H7 (cell line): ENCODE measurements at places on chromosomes 2 and 18. TPM values are rescaled to one million over a fixed set of nuclear protein-coding genes. Genes with fewer than 3 reads are reported as not detected.

- no peak for DNase-seq
These were observed 47.5 kb upstream of the ZNF397 start for GRCh38 chr18:35193316-35193715.

DNA sequence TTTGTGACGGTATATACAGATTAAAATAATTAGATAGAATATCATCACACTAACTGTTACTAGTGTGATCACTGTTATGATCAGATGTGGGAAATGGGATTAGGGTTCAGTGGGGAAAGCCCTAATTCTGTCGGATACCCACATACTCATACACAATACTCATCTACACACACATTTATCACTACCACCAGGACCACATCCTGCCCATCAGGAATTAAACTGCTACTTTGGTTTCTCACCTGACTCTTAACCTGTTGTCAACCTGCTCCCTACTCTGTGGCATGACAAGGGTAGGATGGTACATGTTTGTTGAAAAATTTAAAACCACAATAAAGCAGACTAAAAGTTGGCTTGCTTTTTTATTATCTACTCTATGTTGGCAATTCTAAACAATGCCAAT lies 24.8 kb upstream of the CYP26B1 start:
- no peak for DNase-seq

DNA sequence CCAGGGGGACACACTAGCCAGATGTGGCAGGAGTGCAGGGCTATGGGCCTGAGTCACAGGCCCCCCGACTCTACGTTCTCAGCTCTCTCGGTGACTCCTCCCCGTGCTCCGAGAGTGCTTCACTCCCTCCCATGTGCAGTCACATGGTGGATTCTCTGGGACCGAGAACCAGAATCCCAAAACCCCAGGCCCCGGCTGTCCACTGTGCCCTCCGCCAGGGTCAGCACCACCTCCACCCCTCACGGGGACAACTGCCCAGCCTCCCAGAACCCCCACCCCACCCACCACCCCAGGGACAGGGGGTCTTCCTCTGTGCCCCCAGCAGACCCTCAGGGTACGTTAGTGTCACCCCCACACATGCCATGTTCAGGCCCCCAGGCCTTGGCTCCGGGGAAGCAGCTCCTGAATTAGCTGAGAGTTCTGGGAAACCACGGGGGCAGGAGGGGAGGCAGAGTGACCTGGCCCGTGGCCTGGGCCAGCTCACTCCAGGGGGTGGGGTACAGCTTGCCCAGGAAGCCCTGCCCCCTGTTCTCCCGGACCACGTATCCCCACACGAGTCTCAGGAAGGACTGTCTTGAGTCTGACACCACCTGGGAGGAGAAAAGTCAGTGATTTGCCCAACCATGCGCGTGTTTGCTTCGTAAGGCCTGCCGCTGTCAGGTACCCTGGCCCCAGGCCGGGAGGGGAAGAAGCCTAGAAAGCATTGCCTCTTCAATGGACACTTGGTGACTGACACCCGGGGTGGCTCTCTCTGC lies 4.4 kb downstream of the RAMP1 start:
- DNase-seq: peak; percentile 62

DNA sequence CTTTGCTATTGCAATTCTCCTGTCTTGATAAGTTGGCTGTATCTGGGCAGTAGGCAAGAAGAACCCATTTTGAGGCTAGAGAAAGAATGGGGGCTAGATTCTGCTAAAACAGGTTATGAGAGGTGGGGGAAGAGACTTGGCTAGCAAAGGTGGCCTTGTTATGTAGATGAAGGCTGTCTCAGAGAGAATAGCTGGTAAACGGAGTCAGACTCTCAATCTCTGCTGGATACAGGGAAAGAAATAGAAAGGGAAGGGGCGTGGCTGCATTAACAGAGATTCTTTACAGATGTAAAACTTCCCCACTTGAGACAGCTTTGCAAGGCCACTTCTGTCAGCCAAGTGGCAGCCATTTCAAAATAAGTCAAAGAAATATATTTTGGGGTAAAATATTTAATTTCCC lies 38.1 kb upstream of the ARHGAP25 start:
- no peak for DNase-seq

DNA sequence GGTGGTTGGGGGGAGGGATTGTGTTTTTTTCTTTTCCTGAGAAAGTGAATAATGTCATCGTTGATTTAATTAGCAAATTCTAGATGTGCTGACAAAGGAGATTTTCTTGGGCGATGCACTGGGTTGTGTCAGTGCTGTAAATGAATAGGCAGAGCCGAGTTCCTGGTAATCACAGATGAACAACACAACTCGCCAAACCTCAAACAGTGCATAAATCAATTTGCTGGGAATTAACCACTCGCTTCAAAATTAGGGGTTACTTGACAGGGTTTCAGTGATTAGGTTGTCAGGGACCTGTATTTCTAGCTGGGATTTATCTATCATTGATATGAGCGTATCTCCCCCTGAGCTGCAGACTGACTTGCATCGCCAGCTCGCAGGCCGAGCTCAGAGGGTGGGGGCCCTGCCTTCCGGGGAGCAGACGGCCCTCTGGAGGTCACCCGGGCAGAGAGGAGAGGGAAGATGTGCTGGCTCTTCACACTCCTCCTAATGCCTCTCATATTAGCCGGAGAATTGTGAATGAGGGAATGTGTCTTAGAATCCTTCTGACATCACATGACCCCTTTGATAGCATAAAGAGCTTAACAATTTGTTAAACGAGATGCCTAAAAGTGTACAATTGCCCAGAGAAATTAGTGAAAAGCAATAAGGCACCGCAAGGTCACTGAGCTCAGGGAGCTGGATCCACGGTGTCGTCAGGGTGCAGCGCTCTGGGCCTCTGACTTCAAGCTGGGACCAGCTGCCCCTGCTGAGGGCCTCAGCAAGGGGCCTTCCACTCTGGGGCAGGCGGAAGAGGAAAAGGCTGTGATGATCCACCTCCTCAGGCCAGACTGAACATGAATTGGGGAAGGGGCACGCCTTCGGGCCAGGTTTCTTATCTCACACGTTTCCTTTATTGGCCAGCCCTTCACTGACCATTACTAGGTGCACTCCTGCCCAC lies 48.9 kb downstream of the SMIM21 start:
- peak; percentile 71 for DNase-seq

Gene KATNAL2
- total RNA-seq: 7.5 and 20.2 TPM in 2 replicates

Gene GBX2
- total RNA-seq: 24.4 and 27.3 TPM in 2 replicates

Gene FAM117B
- 6.9 and 8.1 TPM in 2 replicates for total RNA-seq
